ENCODE measurements at places on chromosomes 7 and 10.

- DNase-seq: no peak
Observed at GRCh38 chr7:28750981-28751380, 207.1 kb downstream of the TRIL start.

DNA sequence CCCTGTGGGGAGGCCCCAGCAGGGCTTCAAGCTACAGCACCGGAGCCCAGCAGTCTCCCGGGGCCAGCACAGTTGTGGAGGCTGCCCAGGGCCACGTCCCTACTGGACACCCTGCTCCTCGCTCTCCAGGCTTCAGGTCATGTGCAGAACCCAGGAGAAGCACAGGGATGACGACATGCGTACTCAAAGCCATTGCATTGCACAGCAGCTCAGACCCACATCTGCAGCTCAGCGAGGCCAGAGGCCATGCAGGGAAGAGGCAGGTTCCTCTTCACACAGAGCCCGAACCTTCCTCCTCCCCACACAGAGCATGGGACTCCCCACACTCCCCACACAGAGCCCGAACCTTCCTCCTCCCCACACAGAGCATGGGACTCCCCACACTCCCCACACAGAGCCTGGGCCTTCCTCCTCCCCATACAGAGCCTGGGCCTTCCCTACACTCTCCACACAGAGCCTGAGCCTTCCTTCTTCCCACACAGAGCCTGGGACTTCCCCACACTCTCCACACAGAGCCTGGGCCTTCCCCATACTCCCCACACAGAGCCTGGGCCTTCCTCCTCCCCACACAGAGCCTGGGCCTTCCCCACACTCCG, 12.3 kb downstream of the CFAP46 start:
- no peak for DNase-seq

- DNase-seq: no peak
Observed at GRCh38 chr7:37439653-37440026, 9.0 kb downstream of the ELMO1 start.

DNA sequence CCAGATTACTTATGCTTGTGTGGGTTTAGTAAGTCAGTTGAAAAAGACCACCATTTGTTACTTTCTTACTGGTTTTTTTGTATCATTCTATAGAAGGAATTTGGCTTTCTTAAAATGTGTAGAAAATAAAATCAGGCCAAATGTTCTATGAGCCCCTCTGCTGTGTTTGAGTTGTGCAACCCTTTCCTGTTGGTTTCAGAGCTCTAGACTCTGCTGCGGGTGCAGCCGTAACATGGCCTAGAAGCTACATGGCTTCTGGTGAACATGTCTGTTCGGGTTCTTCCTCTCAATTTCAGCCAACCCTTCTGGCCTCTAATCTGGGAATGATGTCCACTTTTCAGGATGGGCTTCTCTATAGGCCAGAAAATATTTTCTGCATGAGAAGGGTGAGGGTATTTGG, 56.6 kb upstream of the RAB18 start:
- DNase-seq: no peak

GRCh38 chr7:44155191-44156185, 14.4 kb upstream of the MYL7 start:
- DNase-seq: no peak

DNA sequence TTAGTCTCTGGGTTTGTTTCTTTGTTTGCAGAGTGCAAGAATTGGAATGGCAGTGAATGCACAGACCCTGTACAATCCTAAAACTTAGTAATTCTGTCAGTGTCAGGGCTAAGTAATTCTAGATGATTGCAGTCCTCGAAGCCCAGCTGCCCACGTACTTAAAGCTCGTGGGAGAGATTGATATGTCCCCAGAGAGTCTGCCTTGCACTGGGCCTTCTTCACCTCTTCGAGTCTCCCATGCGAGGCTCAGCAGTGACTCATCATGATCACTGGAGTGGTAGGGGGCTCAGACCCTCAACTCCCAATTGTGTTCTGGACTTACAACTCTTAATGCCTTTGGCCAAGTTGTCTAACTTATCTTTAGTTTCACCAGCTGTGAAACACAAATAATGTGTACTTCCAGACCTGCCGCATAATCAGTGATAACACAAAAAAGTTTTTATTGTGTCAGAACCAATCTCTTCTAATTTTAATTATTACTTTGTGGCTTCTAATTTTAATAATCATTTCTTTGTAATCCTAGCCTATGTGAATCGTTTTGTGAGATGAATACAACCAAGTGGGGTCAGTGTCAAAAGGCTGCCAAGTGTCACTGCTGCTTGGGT, 345.6 kb upstream of the LRGUK start:
- DNase-seq: no peak

DNA sequence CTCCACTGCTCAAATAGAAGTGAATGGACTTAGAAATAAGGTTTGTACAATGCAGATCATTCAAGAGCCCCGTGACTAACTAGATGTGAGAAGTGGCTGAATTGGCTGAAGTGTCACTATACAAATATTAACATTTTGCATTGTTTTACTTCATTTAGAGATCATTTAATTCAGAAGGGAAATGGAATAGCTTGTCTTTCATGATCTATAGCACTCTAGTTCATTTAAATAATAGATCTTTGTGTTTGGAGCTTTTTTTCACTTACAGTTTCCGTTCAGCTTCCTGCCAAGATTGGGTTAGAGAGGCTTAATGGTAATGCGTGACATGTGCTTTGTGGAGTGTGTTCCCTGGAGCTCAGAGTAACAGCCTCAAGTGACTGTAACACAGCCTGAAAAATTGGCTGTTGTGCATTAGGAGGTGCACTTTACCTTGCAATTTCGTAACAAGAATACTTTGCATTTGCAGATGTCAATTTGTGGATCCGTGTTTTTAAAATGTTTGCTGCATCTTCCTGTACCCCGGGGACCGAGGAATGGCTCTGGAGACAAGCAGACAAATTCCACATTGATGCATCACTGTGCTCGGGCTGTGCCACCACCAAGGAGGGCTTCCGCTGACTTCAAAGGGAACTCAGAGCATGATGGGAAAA, 170.3 kb downstream of the NRP1 start:
- DNase-seq: peak; percentile 48

DNA sequence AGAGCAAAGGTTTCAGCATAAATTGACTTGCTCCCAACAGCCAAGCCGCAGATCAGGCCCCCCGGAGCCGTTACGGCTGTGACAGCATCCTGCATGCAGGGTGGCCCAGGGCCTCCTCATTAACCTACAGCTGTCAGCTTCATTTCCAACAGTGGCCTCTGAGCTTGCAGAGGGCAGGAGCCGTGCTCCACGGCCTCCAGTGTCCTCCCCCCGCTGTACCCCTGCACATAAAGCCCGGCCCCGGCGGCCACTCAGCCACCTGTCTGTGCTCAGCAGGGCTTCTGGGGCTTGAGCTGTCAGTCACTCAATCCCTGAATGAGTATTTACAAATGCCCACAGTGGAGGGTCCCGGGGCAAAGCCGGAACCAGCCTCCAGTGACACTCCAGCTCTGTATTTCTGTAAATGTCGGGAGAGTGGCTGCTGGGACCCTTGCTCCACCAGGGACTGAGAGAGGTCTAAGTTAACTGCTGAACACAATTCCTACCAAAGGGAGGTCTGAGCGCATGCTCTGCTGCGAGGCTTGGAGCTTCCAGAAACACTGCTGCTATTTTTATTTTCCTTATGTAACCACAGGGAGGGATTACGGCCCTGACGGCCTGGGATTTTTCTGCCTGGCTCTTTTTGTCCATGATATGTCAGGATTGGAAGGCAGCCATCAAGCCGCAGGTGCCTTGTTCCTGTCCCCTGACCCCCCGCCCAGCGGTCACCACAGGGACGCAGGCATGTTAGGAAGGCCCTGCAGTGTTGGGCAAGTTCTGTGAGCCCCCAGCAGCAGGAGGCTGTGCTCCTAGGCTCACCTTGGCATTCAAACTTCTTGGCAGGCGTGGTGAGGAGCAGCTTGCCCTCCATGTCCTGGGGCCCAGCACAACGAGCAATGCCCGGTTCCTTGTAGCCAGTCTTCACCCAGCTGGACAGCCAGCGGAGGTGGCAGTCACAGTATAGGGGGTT, 165.0 kb downstream of the SLIT1 start:
- peak; percentile 58 for DNase-seq

GRCh38 chr7:74334030-74334429, 44.8 kb downstream of the CLIP2 start:
- peak; percentile 82 for DNase-seq

DNA sequence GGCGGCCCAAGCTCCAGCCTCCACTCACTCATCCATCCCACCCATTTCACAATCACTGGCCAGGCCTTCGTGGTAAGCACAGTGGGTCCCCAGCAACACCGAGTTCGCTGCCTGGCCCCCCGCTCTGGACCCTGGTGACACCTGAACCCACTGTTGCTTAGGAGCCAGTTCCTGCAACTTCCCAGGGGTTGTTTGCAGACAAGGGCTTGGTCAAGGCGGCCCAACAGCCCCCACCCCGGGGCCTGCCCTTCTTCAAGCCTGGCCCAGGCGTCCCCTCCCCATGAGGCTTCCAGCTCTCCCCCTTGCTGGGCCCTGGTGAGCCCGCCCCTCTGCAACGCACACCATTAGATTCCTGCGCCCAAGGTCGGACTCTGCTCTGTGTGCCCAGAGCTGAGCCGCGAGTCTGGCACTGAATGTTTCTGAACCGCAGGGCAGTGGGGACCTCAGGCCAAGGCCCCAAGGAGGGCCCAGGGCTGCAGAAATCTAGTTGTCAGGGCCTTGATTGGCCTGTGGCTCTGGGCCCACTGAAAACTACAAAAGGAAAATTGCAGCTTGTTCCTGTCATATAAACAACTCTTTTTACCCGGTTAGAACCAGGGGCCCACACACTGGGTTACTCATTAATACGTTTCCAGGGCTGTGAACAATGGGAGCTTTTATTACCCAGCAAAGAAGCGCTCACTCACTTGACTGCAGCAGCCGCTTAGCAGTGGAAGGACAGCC, 2.1 kb upstream of the COX19 start:
- no peak for DNase-seq
